ENCODE measurements at places on chromosomes 4 and X.
A peak's percentile ranks its signal among the peaks of the same experiment; 100 is the strongest.

GRCh38 chr4:43325220-43325967 lies 432.9 kb downstream of the GRXCR1 start:
- no peak for DNase-seq

DNA sequence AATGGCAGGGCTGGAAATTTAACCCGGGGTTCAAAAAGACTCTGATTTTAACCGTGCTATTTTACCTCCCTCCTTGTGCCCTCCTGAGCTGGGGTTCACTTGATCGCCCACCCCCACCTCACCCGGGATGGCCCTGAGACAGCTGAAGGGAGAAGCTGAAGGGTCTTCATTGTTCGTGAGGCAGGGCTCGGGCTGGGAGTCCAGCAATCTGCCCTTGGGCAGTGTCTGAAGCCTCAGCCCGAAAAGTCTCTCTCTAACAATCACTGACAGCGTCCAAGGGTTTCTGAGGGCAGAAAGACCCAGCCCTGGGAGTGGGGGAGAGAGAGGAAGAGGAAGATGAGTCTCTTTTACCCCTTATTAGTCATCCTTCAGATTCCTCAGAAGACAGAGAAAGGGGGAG lies 39.4 kb upstream of the PHOX2B start:
- DNase-seq, result no peak

GRCh38 chr4:123340381-123340701 lies 56.3 kb upstream of the SPRY1 start:
- DNase-seq, result no peak

- DNase-seq, result no peak
Observed at GRCh38 chr4:99655308-99656081, 2.1 kb downstream of the C4orf54 start.

DNA sequence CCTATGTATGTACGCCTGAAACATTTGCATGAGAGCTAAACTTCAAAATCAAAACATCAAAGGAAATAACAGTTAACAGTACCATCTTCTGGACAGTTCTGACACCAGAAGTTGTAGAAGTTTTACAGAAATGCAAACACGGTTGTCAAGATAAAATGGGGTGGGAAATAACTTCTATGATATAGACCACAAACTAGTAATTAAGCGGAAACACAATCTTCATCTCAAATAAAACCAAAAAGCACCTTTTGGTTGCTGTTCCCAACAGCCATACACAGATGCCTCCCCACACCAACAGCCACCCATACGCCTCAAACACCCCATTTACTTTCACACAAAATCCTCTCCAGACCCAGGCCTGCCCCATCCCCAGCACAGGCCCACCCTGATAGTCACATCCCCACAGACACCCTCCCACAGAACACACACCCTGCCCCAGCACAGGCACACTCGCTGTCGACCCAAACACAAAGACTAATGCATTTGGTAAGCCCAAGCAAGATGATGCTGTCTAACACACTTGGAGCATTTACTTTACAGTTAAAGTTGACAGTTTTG lies 64.3 kb downstream of the TAPT1 start:
- DNase-seq, result no peak

DNA sequence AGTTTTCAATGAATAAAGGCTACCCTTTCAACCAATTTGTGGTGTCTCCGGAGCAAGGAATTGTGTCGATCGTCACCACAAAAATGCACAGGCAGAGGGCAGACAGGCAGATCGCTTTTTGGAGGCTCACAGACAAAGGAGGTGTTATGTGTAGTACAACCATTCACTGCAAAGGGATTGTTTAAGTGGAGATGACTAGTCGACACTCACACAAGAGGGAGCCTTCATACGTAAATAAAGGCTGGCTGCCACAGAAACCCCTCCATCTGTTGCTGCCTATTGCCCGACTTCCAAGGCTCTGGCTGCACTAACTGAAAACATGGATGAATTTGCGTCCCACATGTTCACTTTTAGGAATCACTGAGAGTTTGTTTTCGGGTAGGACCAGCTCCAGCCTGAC lies 281.1 kb downstream of the NKX6-1 start:
- no peak for DNase-seq

DNA sequence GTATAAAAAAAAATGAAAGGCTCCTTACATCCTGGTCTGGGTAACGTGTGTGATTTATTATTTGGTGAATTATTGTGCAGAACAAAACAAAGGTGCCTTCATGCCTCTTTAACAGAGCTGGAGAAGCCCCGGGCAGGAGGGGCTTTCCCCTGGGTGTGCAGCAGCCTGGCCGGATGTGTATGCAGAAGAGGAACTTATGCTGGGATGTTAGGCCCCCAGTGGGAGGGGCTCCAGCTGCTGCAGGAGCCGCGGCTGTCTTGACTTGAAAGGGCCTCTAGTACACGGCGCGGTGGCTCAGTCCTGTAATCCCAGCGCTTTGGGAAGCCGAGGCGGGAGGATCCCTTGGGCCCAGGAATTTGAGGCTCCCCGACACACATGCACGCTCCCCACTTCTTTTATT lies 16.0 kb downstream of the CCNQ start:
- no peak for DNase-seq

DNA sequence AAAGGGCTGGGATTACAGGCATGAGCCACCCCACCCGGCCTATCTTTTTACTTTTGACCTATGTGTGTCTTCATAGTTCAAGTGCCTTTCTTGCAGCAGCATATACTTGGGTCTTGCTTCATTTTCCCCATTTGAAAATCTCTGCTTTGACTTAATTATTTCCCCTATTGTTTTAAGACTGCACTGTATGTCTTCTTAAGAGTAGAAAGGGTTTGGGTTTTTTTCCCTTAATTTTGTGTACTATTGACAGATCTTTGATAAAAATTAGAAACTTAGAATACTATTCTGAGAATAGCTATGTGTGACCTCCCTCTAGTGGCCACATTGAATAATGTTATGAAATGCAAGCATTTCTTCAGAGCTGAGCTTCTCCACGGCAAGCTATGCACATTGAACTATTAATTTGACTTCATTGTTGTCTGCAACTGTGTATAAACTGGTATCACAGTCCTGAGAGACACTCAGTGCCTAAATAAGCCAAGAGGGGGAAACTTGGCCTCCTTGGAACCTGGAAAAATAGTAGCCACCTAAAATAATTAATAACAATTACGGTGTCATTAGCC lies 8.7 kb upstream of the SLC25A4 start:
- DNase-seq, result no peak

GRCh38 chr4:139530833-139531427 lies 25.1 kb downstream of the SETD7 start:
- DNase-seq, result no peak

DNA sequence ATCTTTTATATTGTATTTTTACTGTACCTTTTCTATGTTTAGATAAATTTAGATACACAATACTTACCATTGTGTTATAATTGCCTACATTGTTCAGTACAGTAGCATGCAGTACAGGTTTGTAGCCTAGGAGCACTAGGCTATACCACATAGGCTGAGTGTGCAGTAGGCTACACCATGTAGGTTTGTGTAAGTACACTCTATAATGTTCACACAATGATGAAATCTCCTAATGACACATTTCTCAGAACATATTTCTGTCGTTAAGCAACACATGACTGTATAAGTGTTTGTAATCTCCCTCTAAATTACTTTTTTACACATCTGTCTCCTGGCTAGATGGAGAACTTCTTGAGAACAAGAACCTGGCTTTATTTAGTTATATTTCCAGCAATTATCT lies 40.3 kb downstream of the UCHL1 start:
- no peak for DNase-seq

GRCh38 chrX:49071877-49072711 lies 1.7 kb downstream of the PRAF2 start:
- peak; percentile 69 for DNase-seq

- peak; percentile 79 for DNase-seq
Observed at GRCh38 chr4:84965553-84966381, 723 bp downstream of the WDFY3 start.

GRCh38 chrX:10414156-10414824 lies 206.1 kb downstream of the MID1 start:
- no peak for DNase-seq

- DNase-seq, result no peak
Observed at GRCh38 chr4:107693132-107693531, 26.9 kb downstream of the PAPSS1 start.

DNA sequence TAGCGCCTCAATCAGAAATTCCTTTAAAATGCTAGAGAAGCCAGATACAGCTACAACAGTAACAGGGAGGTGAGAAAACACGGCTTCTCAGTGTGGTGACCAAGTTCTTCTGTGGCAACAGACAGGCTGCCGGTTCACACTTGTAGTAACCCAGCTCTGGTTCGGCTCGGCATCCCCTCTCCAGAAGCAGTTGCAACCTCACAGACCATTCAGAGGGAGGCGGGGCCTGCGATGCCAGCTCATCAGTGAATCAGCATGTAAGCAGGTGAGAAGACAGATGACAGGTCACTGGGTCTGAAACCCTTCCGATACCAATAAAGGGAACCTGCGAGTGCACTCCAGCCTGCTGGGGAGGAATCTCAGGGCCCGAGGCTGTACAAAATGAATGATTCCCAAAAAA lies 251.0 kb downstream of the KCNIP4 start:
- DNase-seq, result no peak

- DNase-seq, result no peak
Observed at GRCh38 chr4:7224001-7224400, 31.7 kb downstream of the SORCS2 start.

DNA sequence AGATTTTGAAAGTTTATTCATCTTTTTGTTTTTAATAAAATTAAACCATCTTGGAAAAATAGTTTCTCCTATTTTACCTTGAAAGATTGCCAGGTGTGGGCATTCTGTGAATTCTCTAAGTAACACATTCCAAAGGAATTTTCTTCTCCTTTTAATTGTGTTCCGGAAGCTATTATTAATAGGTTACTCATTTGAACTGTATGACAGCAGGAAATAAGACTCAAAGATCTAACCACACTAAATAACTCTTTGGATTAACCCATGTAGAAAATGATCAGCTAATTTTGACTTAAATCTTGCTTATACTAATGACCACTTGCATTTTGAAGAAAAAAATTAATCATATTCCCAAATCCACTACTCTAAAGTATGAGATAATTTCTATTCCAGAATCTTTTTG lies 17.6 kb upstream of the CCNI start:
- DNase-seq, result no peak

DNA sequence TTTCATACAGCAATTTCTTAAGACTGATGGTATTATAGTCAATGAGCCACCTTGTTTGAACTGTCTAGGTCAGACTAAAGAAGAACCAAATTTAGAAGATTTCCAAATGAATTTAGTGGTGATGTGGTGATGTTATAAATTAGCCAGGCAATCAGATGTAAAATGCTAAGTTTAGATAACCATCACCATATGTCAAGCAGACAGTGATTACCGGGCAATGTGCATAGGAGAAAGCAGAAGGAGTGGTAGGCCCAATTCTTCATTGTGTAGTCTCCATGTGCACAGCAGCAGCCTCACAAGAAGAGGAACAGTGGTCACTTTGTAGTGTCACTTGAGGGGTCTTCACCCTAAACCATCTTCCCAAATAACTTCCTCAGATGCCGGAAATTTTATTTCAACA lies 198.8 kb downstream of the ANTXR2 start:
- no peak for DNase-seq

DNA sequence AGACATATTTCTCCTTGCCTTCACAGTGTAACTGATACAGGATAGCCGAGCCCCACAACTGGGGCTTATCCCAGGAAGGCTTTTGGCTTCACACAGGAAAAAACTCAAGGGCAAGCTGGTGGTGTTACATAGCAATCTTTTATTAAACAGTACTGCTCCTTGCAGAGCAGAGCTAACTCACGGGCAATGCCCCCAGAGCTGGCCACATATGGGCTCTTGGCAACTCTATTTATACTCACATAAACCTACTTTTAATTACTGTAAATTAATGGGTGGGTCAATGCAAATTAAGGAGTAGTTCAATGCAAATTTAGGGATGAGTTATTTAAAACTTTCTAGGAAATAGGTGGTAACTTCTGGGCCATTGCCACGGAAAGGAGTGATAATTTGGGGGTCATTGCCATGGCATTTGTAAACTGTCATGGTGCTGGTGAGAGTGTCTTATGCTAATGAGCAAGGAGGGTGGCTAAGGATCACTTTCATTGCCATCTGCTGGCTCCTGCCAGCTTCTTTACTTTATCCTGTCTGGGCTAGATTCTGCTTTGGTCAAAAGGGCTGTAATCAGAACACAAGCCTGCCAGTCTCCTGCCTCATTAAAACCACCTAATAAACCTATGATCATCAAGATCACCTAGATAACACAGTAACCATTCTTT lies 288.8 kb downstream of the CENPC start:
- DNase-seq, result no peak

DNA sequence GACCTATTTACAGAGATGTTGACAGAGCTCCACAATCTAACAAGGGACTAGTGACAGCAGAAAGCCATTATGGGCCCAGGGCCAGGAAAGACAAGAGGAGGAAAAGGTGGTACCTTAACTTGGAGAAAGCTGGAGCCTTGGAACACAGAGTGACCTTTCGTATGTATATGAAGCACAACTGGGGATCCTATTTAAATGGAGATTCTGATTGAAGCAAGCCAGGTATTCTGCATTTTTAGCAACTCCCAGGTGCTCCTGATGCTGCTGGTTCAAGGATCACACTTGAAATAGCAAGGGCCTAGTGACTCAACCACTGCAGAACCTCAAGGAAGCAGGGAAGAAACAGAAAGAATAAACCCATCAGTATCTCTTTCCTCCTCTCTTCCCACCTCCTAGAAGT lies 99.4 kb downstream of the TMEM47 start:
- no peak for DNase-seq

DNA sequence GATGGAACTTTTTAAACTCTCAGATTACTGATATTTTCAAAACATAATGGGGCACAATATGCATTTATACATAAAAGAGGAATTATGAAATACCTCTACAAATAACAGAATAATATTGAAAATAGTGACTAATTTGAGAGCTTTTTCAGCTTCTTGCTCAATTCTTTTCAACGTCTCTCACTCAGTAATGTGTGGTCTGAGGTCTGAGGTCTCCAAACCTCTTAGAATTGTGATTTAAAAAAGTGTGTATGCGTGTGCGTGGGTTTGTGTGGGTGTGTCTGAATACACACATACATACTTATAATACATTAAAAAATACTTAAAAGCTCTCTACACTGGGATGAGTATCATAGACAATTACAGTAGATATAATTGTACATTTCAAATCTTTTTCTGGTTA lies 7.9 kb downstream of the NDNF start:
- no peak for DNase-seq

Data from suprapubic skin (tissue), 4 donors.